ENCODE measurements at places on chromosomes 4 and X.

DNA sequence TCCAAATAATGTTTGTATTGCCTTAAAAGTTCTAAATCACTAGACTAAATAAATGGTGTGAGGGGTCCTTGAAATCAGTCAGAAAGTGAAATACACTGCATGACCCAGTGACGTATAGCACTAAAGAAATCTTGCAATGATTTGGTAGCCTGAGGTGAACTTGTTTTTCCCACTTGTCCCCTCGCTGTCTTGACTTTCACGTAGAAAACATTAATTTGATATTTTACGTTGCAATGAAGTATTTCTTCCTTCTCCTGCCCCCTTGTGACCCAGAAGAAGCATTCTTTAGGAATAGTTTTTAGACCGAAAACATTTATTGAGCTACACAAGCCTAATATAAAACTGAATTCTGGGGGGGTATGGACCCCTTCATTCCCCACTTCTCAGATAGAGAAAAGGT, 3.7 kb downstream of the KLB start:
- DNase-seq: no peak

DNA sequence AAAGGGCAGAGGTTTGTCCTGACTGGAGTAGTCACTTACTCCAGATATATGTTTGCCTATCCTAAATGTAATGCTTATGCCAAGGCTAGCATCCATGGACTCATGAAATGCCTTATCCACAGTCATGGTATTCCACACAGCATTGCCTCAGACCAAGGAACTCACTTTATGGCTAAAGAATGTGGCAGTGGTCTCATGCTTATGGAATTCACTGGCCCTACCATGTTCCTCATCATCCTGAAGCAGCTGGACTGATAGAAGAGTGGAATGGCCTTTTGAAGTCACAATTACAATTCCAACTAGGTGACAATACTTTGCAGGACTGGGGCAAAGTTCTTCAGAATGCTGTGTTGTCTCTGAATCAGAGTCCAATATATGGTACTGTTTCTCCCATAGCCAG, 1014.8 kb downstream of the RAPGEF2 start:
- no peak for DNase-seq

- DNase-seq: no peak
Observed at GRCh38 chr4:47827343-47828047, 10.4 kb downstream of the CORIN start.

DNA sequence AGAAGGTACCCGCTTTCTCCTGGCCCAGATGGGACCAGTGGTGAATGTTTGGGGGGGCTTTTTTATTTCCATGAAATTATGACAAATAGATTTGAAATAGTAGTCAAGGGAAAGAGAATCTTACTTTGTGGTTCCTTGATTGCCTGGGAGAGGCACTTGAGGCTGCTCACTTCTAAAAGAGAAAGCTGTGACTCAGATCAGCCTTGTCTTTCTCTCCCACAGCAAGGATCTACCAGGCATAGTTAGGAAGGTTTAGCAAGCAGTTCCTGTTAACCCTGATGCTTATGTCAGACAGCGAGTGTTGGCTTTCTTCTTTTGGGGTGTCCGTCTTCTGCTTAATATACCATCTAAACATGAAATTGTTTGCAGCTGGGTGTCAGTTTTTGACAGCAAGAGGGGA, 114.5 kb downstream of the TSPAN7 start:
- DNase-seq: no peak

DNA sequence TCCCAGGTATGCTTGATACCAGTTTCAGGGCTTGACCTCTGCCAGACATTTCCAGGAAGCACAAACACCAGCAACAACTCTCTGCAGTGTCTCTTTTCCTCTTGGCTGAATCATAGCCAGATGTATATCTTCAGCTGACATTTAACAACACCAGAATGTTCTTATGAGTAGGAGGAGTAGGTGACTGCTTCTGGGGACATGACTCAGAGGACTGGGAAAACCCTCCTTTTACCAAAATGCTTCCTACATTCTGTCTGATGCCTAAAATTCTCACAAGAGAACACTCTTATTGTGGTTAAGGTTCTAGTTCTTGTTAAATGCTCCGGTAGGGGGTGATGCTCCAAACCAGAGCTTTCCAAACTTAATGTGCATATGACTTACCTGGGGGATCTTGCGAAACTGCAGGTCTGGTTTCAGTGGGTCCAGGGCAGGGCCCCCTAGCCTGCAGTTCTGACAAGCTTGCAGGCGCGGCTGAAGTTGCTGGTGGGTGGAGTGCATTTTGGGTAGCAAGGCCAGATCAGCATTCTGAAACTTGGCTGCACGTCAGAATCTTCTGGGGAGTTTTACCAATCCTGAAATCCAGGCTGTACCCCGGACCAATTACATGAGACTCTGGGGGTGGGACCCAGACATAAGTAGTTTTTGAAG, 329.3 kb upstream of the RPS6KA3 start:
- DNase-seq: peak; percentile 11

DNA sequence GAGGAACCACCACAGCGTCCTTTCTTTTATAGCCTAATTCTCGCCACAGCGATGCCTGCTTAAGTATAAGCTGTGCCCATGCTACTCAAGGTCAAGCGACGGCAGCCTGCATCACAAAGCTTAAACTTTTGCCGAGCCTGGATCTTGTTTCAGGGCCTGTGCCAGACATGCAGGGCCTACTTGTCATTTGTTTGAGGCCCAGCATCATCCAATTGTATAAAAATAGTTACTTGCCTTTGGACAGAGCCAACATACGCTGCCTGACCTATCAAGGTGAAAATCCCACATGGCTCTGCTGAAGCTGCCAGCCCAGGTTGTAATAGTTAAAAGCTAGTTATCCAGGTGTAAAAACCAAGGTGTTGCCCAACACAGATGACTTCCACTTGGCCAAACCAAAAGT, 107.1 kb downstream of the TMEM131L start:
- no peak for DNase-seq

- no peak for DNase-seq
Observed at GRCh38 chr4:8775121-8775520, 96.5 kb downstream of the HMX1 start.

DNA sequence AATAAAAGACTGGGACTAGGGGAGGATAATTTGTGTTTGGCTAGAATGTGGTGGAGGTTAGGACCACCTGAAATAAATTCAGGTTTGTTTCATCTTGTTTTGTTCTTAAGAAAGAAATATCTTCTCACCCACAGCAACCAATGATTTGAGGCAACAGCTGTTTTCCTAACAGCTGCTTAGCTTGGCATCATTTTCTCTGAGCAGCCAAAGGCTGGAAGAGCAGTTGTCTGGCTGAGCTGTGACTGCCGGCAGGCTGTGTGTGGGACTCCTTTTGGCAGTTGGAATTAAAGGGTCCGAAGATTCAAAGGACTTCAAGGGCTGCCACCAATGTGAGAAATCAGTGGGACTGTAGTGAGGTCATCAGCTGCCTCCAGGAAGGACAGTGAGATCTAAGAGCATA, 5.0 kb downstream of the TRIM75 start:
- no peak for DNase-seq

DNA sequence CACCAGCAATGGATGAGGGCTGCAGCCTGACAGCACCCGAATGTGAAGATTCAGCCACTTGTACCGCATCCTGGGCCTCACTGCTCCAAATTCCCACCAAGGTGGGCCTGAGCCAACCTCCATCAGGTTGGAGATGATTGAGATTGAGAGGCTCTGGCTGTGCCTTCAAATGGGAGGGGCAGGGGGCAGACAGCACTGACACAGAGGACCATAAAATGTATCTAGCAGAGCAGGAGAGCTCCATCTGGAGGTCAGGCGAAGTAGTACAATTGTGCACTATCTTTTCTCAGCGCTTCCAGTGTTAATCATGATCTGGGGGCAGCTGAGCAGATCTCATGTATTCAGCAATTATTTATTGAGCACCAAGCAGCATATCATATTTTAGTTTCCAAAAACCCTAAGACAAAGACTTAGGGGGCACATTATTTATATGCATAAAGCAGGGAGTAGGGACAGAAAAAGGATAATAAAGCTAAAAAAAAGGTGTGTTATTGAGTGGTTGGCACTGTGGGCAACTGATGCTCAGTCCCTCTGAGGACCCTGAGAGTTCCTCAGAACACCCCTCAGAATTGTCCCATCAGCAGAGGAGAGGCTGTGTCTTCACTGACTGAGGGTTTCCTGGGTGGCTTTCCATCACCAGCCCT, 31.6 kb upstream of the C1QTNF7 start:
- DNase-seq: peak; percentile 38

GRCh38 chr4:176001151-176002006, 64.3 kb upstream of the WDR17 start:
- DNase-seq: no peak

DNA sequence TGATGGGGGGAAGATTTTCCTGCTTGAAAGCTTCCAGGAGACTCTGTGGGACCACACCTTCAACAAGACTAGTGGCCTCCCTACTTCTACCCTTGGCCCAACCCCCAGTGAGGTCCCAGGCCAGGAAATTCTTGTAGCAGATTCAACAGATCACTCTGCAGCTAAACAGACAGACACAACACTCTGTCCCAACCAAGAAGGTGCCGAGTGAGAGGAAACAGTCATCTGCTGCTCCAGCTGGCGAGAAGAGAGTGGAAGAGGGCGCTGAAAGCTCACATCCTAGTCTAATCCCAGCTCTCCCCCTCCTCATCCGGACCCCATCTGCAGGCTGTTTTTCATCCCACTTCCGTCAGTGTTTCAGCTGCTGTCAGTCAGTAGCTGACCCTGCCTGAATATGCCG, 63.4 kb downstream of the CHRDL1 start:
- DNase-seq: no peak

GRCh38 chr4:139863531-139863930, 197.9 kb downstream of the MGST2 start:
- no peak for DNase-seq

DNA sequence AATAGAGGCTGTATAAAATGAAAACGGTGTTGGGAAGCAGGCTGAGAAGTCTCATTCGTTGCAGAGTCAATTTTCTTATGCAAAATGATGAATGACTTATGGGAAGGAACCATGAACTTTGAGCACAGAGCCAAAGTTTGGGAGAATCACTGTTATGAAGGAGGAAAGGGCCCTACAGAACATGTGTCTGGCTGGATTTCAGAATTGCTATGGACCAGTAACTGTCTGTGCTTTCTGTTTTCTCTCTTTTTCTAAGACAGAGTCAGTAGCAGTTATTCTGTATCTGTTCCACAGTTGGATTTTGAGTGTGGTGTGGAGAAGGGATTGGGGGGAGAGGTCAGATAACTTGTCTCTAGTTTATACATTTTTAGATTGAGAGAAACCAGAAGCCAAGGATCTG, 265.0 kb upstream of the HS3ST1 start:
- no peak for DNase-seq

DNA sequence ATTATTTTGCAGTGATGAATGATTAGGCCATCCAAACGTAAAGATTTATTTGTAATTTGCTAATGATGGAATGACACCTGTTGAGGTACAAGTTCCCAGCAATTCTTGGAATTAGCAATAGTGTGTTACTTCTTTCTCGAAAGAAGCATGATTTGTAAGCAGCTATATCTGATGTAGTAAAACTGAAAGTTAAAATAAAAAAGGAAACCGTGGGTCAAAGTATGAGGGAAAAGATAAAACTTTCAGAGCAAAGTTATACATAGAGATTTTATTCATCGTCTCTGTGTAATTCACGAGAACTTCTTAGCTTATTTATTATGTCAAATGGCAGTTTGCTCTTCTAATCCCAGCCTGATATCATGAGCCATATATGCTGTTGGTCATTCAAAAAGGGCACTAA, 59.0 kb downstream of the NFKB1 start:
- DNase-seq: no peak

DNA sequence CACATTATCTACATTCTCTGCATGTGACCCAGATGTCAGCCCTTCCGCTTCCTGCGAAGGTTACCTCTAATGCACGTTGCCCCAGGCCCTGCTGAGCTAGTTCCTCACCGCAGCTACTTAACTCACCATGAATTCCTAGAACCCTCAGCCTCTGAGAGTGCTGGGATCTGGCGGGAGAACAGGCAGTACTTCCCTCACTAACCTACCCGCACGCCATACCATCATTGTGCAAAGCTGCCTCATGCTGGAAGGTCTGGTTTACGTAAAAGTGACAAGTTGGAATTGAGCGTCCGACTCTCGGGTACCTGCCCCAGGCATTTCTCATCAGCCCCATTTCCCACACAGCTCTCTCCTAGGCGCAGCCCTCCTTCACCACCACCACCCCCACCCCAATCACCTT, 6.3 kb downstream of the SLC25A4 start:
- DNase-seq: no peak

- DNase-seq: no peak
Observed at GRCh38 chr4:171583790-171584189, 229.4 kb upstream of the GALNTL6 start.

GRCh38 chr4:16809943-16810342, 88.5 kb downstream of the LDB2 start:
- DNase-seq: no peak

DNA sequence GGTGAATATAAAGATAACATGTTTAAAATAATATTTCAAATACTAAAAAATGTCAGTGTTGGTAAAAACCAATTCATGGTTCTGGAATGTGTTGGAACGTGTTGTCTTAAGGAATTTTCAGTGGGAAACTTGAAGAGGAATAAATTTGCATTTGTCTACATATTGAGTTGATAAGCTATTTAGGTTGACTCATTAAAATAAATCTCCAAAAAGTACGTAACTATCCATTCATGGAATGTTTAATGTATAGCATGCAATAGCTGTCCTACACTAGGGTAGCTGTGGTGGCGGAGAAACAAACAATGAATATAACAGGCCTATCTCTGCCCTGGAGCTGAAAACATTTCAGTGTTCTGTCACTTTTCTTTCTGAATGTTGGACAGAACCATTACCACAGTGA, 20.3 kb downstream of the SHISA3 start:
- no peak for DNase-seq

DNA sequence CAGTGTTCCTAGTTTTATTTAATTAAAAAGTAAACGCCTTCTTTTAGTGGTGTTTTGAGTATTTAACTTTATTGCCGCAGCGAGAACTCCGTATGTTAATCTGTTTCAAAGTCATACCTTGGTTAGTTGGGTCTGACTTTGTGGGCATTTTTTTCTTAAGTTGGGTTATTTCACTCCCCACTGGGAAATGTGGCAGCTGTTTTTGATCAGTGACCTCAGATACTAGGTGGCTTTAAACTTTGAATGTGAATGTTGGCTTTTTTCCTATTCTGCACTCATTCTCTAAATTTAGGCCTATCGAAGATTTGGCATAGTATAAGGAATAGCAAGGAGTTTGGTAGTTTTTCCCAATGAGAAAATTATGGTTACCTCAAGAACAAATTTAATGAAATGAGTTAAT, 85.9 kb downstream of the FIP1L1 start:
- no peak for DNase-seq

- DNase-seq: no peak
Observed at GRCh38 chrX:65574356-65574755, 39.8 kb upstream of the LAS1L start.
